Gastrocnemius medialis (tissue), 4 donors: ENCODE measurements at places on chromosomes 6 and 20. TPM values are rescaled to one million over a fixed set of nuclear protein-coding genes. Genes with fewer than 3 reads are reported as not detected.

DNA sequence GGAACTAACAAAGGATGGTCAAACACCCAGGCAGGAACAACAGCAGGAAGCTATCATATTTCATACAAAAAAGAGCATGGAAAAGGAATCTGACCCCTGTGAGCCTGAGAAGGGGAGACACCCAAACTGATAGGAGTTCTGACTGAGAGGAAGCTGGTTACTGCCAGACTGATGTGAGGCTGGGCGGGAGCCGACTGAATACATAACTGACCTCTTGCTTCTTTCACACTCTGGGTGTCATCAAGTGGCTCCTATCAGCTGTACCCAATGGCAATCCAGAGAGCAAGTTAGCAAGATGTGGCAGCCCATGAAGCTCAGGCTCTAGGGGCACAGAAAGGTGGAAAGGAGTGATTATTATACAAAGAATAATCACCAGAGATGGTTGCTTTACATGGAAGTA, 795.1 kb upstream of the HS3ST5 start:
- no peak overlapping the region for H3K27ac ChIP-seq
- DNase-seq = no peak
- H3K4me3 ChIP-seq = no peak overlapping the region
- no peaks in the 10 kb centered on the region for H3K4me1 ChIP-seq
- H3K27me3 ChIP-seq = no peaks in the 10 kb centered on the region
- no peaks in the 10 kb centered on the region for H3K36me3 ChIP-seq

- H3K36me3 ChIP-seq = no peaks in the 10 kb centered on the region
- H3K4me3 ChIP-seq = no peak overlapping the region
Observed at GRCh38 chr6:119158057-119158848, 79.8 kb upstream of the FAM184A start.

- H3K36me3 ChIP-seq = no peaks in the 10 kb centered on the region
- peaks cover 43% of the 10 kb centered on the region for H3K27me3 ChIP-seq
- H3K27ac ChIP-seq = no peak within 1 kb of the TSS
- no peak for DNase-seq
Observed at GRCh38 chr20:51802170-51802751, at the start of gene SALL4. TSS of gene SALL4 (minus strand) at chr20:51802521. CDS start at chr20:51802408, 113 bp downstream.

DNA sequence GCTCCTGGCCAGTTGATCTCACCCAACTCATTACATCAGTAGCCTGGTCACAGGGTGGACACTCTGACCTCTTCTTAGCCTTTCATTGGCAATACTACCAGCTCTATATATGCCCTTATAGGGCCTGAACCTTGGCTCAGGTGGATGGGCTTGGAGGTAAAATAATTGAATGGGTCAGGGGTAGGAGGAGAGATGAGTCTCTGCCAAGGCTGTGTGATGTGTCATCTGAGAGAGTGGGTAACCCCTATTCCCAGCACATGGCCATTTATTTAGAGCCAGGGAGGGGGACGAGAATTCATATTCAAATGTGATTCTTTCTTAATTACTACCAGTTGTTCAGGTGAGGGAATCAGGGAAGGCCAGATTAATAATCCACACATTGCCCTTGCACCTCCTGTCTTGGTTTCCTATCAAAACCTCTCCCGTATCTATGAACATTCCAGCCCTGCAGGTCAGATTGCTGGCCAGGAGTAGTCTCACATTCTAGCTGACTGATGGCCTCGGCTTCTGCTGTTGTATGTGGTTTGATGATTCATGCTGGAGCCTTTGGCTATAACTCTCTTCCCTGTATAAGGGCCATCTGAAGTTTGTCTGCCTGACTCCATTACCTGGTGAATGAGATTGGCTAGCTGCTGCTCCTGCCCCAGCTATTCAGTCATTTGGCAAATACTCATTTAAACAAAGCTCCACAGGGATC, 13.4 kb downstream of the C20orf173 start:
- no peak overlapping the region for H3K4me3 ChIP-seq
- H3K36me3 ChIP-seq = no peaks in the 10 kb centered on the region
- H3K27ac ChIP-seq = no peak overlapping the region
- peak; percentile 16 for DNase-seq

C4B gene
- total RNA-seq = 8.6 TPM

DNA sequence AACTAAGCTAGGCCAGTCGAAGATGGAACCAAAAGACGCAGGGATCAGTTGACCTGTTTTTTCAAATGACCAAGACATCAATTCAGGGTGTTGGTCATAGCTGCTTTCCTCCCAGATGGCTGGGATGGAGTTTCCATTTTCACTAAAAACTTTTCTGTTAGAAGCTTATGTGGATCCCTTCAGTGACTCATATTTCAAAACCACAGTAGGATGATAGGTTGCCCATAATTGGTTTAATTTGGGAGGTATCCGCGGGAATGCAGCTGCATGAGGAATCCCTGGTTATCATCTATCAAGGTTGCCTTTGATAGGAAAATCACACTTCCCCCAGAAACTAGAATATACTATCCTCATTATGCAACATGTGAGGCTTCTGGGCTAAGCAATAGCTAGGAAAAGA, 150.9 kb upstream of the MLIP start:
- no peaks in the 10 kb centered on the region for H3K27me3 ChIP-seq
- H3K4me3 ChIP-seq = no peak overlapping the region
- no peaks in the 10 kb centered on the region for H3K36me3 ChIP-seq

DNA sequence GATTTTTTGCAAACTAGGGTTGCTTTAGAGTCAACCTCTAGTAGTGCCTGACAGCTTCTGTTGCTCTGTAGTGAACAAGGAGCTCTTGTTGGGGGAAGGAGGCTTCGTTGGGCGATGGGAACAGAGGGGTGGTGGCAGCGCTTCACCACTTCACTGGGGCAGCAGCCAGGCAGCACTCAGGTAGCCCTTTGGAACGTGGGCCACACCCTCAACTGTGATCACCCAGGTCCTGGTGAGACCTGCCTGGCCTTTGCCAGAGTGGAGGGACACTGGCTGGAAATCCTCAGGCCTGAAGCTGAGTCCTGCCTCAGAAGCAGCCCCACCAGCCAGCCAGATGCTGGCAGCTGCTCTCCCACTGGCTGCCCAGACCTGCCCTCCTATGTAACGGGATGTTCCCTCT, 10.4 kb upstream of the EDN3 start:
- H3K4me3 ChIP-seq = no peak overlapping the region
- no peak overlapping the region for H3K27ac ChIP-seq
- DNase-seq = no peak
- no peaks in the 10 kb centered on the region for H3K27me3 ChIP-seq
- no peaks in the 10 kb centered on the region for H3K36me3 ChIP-seq

- H3K4me3 ChIP-seq = no peak overlapping the region
- H3K36me3 ChIP-seq = no peaks in the 10 kb centered on the region
- no peak for DNase-seq
- no peaks in the 10 kb centered on the region for H3K27me3 ChIP-seq
- no peak overlapping the region for H3K27ac ChIP-seq
Observed at GRCh38 chr6:10369896-10370295, 45.0 kb downstream of the TFAP2A start.

- H3K36me3 ChIP-seq = no peaks in the 10 kb centered on the region
- DNase-seq = no peak
- no peaks in the 10 kb centered on the region for H3K27me3 ChIP-seq
- H3K4me1 ChIP-seq = peaks cover 5% of the 10 kb centered on the region
Observed at GRCh38 chr6:132135409-132135808, 184.2 kb upstream of the CCN2 start.

DNA sequence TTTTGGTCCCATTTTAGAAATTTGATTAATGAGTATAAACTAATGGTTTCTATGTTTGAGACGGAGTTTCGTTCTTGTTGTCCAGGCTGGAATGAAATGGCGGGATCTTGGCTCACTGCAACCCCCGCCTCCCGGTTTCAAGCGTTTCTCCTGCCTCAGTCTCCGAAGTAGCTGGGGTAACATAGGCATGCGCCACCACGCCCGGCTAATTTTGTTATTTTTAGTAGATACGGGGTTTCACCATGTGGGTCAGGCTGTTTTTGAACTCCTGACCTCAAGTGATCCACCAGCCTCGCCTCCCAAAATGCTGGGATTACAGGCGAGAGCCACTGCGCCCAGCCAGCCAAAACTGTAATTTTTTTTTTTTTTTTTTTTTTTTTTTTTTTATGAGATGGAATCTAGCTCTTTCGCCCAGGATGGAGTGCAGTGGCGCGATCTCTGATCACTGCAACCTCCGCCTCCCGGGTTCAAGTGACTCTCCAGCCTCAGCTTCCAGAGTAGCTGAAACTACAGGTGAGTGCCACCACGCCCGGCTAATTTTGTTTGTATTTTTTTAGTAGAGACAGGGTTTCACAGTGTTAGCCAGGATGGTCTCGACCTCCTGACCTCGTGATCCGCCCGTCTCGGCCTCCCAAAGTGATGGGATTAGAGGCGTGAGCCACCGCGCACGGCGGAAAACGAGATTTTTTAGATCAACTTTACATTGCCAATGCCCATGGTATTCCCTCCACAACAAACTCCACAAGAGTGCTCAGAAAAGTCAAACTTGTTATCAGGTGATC, 127.8 kb downstream of the HFE start:
- peaks cover 66% of the 10 kb centered on the region for H3K27me3 ChIP-seq
- H3K4me1 ChIP-seq = peaks cover 20% of the 10 kb centered on the region
- no peak overlapping the region for H3K27ac ChIP-seq
- no peak for DNase-seq
- no peak overlapping the region for H3K4me3 ChIP-seq

DNA sequence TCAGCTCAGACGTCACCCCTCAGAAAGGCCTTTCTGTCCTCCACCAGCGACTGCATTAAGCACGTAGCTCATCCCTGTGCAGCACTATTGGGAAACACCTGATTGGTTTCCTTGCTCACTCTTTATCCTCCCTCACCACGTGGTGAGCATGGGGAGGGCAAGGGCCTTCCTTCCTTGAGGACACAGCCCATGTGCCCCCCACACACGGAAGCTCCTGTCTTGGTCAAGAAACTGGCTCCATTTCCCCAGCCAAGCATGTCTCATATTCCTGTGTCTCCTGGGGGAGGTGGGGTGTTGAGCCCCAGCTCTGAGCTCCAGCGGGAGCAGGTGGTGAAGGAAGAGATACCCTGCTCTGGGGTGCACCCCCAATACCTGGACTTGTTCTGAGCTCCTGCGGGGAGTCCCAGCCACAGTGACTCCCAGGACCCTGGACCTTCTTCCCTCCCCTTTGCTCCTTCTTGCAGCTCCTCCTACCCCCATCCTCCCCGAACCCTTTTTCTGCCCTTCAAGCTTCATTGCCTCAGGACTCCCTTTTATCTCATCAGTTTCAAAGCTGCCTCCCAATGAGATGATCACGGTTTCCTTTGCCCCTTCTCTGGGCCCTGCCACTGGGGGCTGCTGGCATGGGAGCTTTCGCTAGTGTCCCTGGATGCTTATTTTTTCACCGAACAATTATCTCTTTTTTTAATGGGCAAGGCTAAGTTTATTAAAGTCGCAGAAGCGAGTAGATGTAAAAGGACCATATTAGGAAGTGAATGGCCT, 230.1 kb downstream of the TFAP2C start:
- no peak overlapping the region for H3K4me3 ChIP-seq
- H3K4me1 ChIP-seq = no peaks in the 10 kb centered on the region
- no peaks in the 10 kb centered on the region for H3K36me3 ChIP-seq
- no peak overlapping the region for H3K27ac ChIP-seq
- H3K27me3 ChIP-seq = no peaks in the 10 kb centered on the region
- DNase-seq = no peak

DNA sequence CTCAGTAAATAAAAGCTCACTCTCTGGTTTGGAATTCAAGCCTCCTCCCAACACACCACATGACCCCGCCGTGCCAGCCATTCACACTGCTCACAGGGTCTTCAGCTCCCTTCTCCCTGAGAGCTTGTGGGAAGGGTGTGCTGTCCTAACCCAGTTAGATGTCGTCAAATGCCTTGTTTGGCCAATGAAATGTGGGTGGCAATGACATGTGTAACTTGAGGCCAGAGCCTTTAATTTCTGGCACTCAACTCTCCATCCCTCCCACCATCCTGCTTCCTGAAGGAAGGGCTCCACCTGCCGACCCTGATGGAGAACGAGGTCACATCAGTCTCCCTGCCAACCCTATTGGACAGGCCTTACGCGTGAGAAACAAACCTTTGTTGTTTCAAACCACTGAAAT, 224.5 kb upstream of the AGPAT4 start:
- H3K27me3 ChIP-seq = no peaks in the 10 kb centered on the region
- no peaks in the 10 kb centered on the region for H3K36me3 ChIP-seq
- peak overlapping the region; percentile 9 for H3K27ac ChIP-seq

GRCh38 chr20:61677928-61678327, 387.8 kb downstream of the TAF4 start:
- no peak overlapping the region for H3K4me3 ChIP-seq
- H3K36me3 ChIP-seq = no peaks in the 10 kb centered on the region
- H3K4me1 ChIP-seq = no peaks in the 10 kb centered on the region
- no peaks in the 10 kb centered on the region for H3K27me3 ChIP-seq
- no peak for DNase-seq
- no peak overlapping the region for H3K27ac ChIP-seq

DNA sequence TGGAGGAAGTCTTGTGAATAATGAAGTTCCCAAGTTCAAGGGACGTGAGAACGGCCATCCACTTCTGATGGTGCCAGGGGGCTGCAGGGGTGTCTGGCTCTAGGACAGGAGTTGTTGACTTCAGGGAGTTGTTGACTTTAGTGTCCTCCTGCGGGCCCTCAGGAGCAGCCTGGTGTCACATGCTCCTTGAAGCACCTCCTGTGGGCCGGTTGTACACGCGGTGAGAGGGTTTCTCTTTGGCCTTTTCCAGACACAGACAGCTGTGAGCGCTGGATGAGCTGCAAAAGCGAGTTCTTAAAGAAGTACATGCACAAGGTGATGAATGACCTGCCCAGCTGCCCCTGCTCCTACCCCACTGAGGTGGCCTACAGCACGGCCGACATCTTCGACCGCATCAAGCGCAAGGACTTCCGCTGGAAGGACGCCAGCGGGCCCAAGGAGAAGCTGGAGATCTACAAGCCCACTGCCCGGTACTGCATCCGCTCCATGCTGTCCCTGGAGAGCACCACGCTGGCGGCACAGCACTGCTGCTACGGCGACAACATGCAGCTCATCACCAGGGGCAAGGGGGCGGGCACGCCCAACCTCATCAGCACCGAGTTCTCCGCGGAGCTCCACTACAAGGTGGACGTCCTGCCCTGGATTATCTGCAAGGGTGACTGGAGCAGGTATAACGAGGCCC, 77.8 kb downstream of the ISM1 start:
- no peak overlapping the region for H3K27ac ChIP-seq
- H3K27me3 ChIP-seq = no peaks in the 10 kb centered on the region
- no peak for DNase-seq
- H3K4me3 ChIP-seq = no peak overlapping the region
- H3K4me1 ChIP-seq = no peaks in the 10 kb centered on the region

LY6G6C gene
- total RNA-seq = not detected

- H3K27ac ChIP-seq = no peak overlapping the region
- H3K4me3 ChIP-seq = no peak overlapping the region
- no peak for DNase-seq
- H3K27me3 ChIP-seq = no peaks in the 10 kb centered on the region
- no peaks in the 10 kb centered on the region for H3K4me1 ChIP-seq
Observed at GRCh38 chr20:39019805-39020325, 57.7 kb downstream of the DHX35 start.
